ENCODE measurements at places on chromosomes 16 and 17. TPM values are rescaled to one million over a fixed set of nuclear protein-coding genes. Genes with fewer than 3 reads are reported as not detected.

ZG16 gene
- not detected for polyA plus RNA-seq

DHRS7C gene
- 118 TPM for polyA plus RNA-seq

CIBAR2 gene
- not detected for polyA plus RNA-seq

TSC2 gene
- polyA plus RNA-seq: 92.4 TPM

FNDC8 gene
- not detected for polyA plus RNA-seq

PTX4 gene
- 0.59 TPM for polyA plus RNA-seq

ERBB2 gene
- 178 TPM for polyA plus RNA-seq

PLEKHH3 gene
- 62.6 TPM for polyA plus RNA-seq

MPP2 gene
- polyA plus RNA-seq: 2.2 TPM

PYCARD gene
- polyA plus RNA-seq: 9.1 TPM

TMEM238L gene
- polyA plus RNA-seq: 0.13 TPM

NFE2L1 gene
- 302 TPM for polyA plus RNA-seq

PIGW gene
- 8.0 TPM for polyA plus RNA-seq

TANGO6 gene
- polyA plus RNA-seq: 7.5 TPM

RPUSD1 gene
- polyA plus RNA-seq: 13.5 TPM

SDR42E2 gene
- polyA plus RNA-seq: not detected

EPN3 gene
- 1.5 TPM for polyA plus RNA-seq

TM4SF5 gene
- not detected for polyA plus RNA-seq

DRC7 gene
- polyA plus RNA-seq: not detected

GOT2 gene
- polyA plus RNA-seq: 54.0 TPM

KRT23 gene
- polyA plus RNA-seq: 0.23 TPM

SRCIN1 gene
- 1.2 TPM for polyA plus RNA-seq

PPM1D gene
- polyA plus RNA-seq: 9.7 TPM

HID1 gene
- polyA plus RNA-seq: 7.9 TPM

RDM1 gene
- 0.67 TPM for polyA plus RNA-seq

IL21R gene
- polyA plus RNA-seq: 0.23 TPM

CLDN7 gene
- polyA plus RNA-seq: 1.6 TPM
